ENCODE measurements at places on chromosomes 13 and 19.

- no peak for DNase-seq
Observed at GRCh38 chr13:39349391-39349960, 253.5 kb downstream of the LHFPL6 start.

DNA sequence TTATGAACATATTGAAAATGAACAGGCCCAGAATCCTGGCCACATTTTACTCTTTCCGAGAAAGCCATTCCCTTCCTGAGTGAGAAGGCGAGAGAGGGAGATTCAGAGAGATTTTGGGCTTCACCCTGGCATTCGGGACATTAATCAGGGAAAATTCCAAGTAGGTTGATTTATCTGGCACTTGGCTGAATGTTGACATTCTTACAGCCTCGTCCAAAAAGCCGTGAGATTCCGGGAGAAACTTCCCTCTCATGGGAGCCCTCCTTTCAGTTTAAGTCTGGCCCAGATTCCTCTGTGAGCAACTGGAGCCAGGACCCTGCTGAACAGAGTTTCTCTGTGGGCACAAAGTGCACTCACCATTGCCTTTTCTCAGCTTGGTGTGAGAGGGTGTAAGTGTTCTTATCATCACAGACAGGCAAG lies 129.2 kb upstream of the PEG3 start:
- DNase-seq: no peak

DNA sequence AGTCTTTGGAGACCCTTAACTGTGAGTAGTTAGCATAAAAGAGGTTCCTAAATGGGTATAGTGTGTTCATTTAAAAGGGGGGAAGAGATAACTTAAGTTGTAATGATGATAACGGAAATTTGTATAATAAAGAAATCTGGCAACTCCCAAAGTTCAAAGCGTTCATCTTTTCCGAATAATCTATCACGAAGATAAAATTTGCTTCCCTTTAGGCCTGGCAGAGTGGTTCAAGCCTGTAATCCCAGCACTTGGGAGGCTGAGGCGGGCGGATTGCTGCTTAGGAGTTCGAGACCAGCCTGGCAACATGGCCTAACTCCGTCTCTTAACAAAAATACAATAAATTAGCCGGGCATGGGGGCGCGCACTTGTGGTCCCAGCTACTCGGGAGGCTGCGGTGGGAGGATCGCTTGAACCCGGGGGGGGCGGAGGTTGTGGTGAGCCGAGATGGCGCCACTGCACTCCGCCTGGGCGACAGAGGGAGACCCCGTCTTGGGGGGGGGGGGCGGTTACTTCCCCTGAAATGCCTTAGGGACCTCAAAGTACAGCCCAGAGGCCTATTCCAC lies 934 bp downstream of the N4BP2L2 start:
- no peak for DNase-seq

- no peak for DNase-seq
Observed at GRCh38 chr13:45102136-45102507, 18.2 kb upstream of the GTF2F2 start.

DNA sequence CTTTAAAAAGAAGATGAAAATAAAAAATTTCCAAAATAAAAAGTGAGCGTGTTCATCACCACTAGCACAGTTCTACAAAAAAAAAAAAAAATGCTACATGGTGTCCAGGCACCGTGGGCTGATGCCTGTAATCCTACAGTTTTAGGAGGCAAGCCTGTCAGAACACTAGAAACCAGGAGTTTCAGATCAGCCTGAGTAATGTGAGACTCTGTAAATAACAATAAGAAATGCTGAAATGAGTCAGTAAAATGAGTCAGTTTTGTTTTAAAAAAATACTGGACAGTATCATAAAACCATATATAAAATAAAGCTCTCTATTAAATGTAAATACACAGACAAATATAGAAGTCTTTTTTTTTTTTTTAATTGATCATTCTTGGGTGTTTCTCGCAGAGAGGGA lies 30.0 kb downstream of the ZNF91 start:
- DNase-seq: no peak

DNA sequence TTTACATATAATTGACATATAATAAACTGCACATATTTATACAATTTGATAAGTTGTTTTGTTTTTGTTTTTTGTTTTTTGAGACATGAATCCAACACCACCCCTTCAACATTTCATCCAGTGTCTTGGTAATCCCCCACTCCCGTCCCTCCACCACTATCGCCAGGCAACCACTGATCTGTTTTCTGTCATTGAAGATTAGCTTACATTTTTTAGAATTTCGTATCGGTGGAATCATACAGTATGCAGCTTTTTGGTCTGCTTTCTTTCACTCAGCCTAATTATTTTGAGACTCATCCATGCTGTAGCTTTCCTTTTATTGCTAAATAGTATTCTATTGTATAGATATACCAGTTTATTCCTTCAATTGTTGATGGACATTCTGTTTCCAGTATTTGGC lies 94.1 kb upstream of the FRY start:
- DNase-seq: no peak

DNA sequence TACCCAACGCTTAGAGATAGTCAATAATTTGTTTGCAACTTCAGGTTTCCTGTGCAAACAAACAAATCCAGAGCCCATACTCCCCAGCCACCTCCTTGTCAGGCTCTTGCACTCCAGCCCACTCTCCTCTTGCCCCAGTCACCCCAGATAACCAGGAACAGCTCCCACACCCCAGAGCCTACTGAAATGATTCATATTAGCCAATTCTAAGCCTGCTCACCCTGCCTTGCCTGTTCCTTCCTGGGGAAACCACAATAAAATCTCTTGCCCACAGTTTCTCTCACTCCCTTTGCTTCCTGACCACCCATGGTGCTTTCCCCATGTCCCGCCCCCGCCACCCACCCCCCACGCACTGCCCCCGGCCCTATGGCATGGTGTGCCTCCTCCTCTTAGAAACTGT lies 3.8 kb upstream of the ACTL9 start:
- no peak for DNase-seq

DNA sequence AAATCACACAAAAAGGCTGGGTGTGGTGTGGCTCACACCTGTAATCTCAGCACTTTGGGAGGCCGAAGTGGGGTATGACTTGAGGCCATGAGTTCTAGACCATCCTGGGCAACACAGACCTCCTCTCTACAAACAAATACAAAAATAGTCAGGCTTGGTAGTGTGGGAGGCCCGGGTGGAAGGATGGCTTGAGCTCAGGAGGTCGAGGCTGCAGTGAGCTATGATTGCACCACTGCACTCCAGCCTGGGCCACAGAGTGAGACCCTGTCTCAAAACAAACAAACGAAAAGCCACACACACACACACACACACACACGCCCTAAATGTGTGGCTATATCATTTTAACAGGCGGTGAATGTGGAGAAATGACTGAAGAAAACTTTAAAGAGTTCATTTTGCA lies 904 bp upstream of the ZNF557 start:
- no peak for DNase-seq

DNA sequence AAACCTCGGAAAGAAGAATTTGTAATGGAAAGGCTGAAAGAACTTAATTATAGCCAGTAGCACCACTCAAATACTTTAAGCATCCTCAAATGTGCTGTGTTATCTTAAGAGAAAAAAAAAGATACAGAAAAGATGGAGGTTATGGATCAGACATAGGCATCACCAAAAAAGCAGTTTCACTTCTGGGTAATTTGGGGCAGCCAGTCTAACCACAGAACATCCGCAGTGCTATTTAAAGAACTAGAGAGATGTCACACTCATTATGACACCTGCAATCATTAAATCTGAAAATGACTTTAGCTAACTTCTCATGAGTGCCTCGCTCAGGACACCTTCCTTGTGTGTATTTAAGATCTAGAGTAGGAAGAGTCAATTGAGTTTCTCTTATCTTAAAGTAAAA lies 211.8 kb downstream of the RBM26 start:
- DNase-seq: no peak

DNA sequence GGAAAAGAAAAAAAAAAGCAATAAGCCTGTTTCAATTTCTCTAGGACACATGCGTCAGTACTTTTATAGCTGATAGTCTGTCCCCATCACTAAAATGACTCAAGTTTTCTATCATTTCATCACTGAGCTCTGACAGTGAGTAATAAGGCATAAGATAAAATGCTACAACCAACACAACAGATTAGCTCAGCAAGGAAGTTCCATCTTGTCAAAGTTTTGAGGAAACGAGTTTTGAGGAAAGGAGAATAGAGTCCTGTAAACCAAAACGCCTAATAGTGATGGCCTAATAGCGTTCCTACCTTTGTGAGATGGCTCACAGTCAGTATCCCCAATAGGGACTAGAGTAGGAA lies 145.1 kb downstream of the LACC1 start:
- DNase-seq: no peak

DNA sequence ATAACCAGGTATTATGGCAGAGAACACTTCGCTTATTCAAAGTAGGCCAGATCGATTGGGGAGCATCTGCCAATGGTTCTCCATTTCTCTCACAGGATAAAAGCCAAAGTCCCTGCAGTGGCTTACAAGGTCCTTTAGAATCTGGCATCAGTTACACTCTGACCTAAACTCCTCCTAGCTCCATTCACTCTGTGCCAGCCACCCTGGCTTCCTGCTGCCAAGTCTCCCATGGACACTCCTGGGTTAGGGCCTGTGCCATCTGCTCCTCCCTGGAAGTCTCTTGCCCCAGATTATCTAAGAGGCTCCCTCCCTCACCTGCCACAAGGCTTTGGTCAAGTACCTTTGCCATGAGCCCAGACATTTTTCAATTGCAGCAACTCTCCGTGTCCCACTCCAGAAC lies 649.2 kb downstream of the DACH1 start:
- no peak for DNase-seq

GRCh38 chr19:33795370-33796163 lies 1.1 kb upstream of the KCTD15 start:
- DNase-seq: no peak

GRCh38 chr13:52414963-52415362 lies 9.0 kb upstream of the THSD1 start:
- no peak for DNase-seq

GRCh38 chr19:13138916-13139198 lies 11.3 kb downstream of the STX10 start:
- DNase-seq: no peak

DNA sequence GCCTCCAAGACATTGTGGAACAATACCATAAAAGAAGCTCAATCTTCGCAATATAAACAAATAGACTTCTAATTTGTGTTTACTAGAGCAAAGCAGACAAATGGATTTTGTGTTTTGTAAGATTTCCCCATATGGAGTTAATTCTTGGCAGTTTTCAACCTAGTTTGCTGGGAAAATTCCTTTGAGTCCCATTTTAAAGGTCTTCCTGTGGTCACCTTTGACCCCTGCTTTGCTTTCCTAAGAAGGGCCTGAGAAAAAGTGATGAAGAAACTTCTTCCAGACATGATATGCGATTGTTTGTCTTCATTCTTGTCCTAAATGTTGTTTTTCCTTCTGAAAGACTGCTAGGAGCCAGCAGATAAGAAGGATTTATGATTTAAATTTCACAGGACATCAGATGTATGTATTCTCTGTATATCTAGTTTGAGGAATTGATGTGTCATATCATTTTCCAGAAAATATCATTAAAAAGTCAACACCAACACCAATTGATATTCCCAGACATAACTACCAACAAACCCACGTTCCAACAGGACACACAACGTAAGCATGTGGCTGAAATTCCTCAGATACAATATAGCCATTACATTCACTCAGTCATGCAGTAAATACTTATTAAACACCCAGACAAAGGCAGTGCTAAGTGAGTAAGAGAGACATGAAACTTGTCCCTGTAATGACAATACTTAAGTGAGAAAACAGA lies 276.4 kb downstream of the LHFPL6 start:
- DNase-seq: no peak

GRCh38 chr13:58994777-58995176 lies 1169.0 kb downstream of the DIAPH3 start:
- DNase-seq: no peak

DNA sequence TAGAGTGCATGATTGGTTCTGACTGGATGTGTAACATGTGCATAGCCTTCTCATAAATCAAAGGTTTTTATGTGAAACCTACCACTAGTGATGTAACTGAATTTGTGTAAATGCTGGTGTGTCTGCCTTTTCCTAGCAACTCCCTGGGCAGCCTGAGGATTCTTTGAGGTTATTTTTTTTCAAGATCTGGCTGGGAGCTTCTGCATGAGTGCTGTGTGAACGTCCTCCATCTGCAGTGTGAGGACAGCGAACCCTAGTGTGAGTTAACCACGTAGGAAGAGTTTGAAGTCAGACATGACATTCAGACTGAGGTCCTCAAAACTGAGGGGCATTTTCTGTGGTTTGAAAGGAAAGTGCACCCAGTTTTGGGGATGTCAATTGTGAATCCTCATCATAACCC lies 39.9 kb downstream of the DPRX start:
- DNase-seq: no peak

DNA sequence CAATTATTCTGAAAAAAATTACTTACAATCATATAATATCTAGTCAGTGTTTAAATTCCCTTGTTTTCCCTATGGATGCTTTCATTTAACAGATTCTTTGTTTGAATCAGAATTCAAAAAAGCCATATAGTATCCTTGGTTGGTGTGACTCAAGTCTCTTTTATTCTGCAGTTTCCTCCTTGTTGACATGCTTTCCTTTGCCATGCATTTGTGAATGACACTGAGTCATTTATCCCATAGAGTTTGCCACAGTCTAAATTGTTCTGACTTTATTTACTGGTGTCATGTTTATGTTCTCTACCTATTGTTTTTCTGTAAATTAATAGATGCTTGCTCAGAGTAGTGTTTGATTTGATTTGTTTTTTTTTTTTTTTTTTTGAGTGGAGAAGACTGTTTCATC lies 893.8 kb upstream of the SLC10A2 start:
- no peak for DNase-seq

GRCh38 chr13:113161433-113161832 lies 3.0 kb downstream of the PROZ start:
- no peak for DNase-seq

DNA sequence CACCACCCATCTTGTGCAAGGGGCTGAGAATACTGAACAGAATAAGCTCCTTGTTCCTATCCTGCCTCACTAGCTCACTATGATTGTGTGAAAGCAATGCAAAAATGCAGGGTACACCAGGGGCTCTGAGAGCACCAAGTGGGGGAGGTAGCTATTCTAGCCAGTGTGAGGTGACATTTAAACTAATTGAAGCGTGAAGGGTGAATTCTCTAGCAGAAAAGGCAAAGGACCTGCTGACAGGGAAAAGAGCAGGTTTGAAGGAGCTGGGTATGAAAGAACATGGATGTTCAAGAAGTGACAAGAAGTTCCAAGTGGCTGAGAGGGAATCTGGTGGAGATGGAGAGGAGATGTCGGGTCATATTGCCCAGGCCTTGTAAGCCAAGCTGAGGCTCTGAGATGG lies 64.2 kb downstream of the SIAH3 start:
- no peak for DNase-seq

DNA sequence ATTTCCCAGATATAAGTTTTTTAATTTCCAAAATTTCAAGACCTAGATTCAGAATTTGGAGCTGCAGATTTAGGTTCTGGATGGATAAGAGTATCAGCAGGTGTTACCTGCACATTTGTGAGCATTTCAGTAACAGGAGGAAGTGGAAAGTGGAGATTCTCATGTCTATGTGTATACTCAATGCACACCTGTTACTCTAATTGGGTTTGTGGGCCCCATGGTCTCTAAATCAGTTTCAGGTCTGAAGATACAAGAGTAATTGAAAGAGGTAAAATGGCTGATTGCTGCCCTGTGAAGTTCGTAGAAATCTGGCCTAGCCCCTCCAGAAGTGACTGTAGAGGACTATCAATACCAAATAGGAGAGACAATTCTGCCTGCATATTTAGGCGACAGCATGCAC lies 13.9 kb downstream of the ZNF675 start:
- no peak for DNase-seq

Measured in thoracic aorta (tissue), 2 donors.